ENCODE measurements at places on chromosomes 3 and 15.

DNA sequence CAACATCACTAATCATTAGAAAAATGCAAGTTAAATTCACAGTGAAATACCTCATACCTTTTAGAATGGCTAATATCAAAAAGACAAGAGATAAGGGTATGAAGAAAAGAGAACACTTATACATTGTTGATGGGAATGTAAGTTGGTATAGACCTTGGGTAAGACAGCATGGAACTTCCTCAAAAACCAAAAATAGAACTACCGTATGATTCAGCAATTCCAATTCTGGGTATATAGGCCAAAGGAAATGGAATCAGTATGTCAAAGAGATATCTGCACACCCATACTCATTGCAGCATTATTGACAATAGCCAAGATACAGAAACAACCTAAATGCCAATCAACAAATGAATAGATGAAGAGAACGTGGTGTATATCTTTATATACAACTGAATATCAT, 166.8 kb upstream of the LRRN1 start:
- no peak for DNase-seq

GRCh38 chr3:127156338-127157050, 36.4 kb upstream of the PRR23E start:
- no peak for DNase-seq

- peak; percentile 26 for DNase-seq
Measured at GRCh38 chr3:151135541-151136337, 50.3 kb downstream of the MED12L start.

GRCh38 chr3:133606902-133607301, 33.4 kb downstream of the CDV3 start:
- no peak for DNase-seq

DNA sequence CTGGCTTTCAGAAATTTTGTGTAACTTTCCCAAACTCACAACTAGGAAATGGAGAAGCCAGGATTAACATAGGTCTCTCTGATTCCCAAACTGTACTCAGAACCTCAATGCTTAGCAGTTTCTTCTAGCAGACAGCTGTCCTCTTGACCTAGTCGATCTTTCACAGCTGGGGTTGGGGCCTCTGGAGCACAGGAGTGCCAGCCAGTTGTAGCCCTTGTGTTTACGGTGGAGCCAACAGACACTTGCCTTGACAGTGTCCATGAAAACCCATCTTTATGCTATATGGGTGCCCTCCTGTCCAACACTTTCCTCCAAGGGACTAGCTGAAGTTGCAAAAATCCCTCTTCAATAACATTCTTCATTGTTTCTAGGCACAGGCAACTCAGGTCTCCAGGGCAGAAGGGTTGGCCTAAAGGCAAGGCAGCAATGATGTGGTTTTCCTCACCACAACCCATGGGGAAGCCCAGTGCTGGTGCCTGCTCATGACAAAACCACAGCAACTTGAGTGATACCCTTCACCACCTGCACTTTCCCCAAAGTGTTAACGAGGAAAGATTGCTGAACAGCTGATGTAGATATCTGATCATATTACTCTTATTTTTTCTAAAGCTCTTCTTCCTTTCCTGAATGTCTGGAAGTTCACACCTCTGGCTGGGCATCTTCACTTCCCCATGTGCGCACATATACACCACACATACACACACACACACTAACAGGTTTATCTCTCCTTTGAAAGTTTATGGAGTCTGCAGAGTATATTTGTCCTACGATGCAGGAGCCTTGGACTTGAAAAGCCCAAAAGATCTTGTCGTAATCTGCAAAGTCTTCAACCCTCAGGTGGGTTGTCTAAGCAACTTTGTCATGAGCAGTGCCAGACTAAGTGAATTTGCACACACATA, 11.0 kb upstream of the KNG1 start:
- peak; percentile 33 for DNase-seq

DNA sequence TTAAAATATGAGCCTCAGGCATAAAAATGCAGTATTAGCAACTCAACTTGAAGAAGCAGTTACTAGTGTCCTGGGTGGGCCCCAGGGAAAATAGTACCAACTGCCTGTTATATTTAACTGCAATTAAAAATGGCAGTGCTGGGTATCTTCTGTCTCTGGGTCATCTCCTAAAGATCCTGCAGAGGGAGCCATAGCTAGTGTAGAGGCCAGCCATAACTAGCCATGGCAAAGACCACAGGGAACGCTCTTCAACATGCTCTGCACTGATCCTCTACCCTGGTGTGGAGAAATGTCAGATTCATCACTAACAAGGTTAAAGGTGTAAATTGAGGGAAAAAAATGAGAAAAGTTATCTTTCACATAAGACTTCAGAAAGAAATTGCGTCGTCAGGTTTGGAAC, 181.3 kb downstream of the SNRPN start:
- no peak for DNase-seq

GRCh38 chr3:78148986-78149717, 1109.3 kb downstream of the ROBO2 start:
- no peak for DNase-seq

DNA sequence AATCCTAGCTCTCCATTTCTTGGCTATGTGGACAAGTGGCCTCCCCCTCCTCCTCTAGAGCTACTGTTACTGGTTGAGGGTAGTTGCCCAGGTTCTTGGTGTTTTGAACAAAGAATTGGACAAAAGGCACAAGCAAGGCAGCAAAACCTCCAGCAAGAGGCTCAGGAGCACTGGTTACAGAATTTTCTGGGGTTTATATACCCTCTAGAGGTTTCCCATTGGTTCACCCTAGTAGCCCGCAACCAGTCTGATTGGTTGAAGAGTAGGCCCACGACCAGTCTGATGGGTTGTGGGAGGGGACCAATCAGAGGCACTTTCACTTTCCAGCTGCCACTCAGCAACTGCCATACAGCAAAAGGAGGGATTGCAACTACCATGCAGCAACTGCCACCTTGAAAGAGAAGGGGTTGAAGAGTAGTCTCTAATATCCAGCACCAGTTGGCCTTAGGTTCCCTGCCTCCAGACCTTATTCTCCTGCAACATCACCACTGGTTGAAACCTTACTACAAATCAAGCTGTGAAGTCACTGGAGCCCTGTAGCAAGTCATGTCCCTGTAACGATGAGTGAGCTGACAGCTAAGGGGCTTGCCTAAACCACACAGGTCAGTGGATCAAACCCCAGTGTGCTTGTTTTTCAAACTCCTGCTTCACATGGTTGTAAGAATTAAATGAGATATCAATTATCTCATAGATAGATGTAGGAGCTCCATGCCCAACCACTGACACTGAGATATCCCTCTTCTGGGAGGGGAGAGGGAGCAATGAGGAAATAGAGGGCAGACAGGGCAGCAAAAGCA, 2.9 kb upstream of the C15orf39 start:
- peak; percentile 27 for DNase-seq

DNA sequence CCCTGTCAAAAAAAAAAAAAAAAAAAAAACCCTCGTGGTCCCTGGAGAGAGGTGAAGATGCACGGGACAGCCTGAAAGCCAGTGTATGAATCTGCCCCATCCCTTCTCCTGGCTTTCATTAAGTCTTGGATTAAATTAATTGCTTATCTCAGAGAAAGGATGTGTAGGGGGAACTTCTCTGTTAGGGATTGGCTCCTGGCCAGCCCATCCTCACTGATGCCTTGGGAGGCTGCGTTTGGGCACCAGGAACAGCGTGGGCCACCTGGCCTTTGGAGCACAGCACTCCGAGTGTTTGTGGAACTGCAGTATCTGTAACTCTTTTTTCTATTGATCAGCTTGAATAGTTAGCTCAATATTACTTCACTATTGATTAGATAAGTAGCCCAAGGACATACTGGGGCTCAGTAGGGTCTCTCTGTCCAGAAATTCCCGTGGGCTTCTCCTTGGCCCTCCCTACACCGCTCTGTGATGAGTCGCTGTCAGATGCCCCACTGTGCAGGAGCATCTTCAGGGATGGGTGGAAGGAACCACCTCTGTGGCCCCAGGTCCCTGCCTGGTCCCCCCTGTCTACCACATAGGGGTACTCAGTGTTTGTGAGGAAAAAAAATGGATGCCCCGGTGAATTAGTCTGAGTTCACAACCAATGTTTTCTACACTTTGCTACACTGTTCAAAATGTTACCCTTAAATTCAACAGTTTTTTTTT, 2.0 kb downstream of the PXYLP1 start:
- DNase-seq: no peak

DNA sequence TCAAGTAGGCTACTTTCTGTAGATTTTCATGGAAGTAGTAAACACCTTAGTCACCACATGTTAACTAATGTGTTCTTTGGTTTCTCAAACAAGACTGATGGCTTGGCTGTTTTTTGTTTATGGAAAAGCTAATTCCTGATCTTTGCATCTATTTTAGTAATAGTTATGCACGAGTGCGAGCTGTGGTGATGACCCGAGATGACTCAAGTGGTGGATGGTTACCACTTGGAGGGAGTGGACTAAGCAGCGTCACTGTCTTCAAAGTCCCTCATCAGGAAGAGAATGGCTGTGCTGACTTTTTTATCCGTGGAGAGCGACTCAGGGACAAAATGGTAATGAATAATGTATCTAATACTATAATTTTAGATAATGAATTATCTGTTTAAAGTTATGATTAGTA, 46.6 kb downstream of the SPRED1 start:
- no peak for DNase-seq

DNA sequence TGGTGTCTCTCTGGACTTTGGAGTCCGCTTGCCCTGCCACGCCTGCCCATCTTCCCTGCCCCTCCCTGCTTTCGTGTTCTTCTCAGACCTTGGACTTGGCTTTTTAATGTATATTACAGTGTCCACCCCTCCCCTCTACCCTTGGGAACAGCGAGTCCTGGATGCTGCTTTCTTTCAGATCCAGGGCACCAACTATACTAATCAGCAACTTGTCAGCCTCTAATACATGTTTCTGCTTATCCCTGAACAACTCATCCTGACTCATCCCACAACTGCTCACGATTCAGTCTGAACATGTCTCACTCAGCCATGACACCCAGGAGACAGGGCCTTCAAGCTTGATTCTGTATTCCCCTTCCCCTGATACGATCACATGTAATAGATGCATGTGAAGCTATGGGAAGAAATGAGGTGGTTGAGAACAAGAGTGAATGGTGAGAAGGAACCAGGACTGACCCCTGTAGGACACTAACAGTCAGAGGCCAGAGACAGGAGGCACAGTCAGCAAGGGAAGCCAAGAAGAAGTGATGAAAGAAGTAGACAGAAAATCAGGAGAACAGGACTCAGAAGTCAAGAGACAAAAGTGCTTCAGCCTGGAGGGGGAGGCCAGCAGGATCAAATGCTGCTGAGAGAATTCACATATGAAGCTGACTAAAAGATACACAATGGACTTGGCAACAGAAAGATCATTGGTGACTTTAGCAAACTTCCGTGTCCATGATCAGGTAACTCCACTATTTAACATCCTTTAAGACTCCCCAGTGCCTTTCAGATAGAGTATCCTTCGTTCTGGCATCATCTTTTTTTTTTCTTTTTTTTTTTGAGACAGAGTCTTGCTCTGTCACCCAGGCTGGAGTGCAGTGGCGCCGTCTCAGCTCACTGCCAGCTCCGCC, 35.4 kb downstream of the BCL2L10 start:
- no peak for DNase-seq

DNA sequence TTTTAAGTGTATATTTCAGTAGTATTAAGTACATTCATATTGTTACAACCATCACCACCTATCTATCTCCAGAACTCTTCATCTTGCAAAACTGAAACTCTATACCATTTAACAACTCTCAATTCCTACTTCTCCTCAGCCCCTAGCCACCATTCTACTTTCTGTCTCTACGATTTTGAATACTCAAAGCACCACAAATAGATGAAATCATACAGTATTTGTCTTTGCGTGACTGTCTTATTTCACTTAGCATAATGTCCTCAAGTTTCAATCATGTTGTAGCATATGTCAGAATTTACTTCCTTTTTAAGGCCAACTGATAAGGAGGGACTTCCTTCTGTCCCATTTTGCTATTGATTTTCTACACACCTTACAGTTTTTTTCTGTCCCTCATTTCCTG, 593.3 kb downstream of the FHIT start:
- DNase-seq: no peak

- DNase-seq: no peak
Measured at GRCh38 chr3:151816091-151816604, 2.2 kb downstream of the AADAC start.

- no peak for DNase-seq
Measured at GRCh38 chr3:121883507-121883906, 10.7 kb upstream of the SLC15A2 start.

Data from stimulated activated CD4-positive, alpha-beta T cell treated with anti-CD3 and anti-CD28 coated beads, Interleukin-4, amount 100 ng/mL, for 24 hours (primary cell).